ENCODE measurements at places on chromosomes 3 and 15.

GRCh38 chr15:39781147-39781966 is 1.3 kb downstream of the FSIP1 start:
- no peak for DNase-seq

DNA sequence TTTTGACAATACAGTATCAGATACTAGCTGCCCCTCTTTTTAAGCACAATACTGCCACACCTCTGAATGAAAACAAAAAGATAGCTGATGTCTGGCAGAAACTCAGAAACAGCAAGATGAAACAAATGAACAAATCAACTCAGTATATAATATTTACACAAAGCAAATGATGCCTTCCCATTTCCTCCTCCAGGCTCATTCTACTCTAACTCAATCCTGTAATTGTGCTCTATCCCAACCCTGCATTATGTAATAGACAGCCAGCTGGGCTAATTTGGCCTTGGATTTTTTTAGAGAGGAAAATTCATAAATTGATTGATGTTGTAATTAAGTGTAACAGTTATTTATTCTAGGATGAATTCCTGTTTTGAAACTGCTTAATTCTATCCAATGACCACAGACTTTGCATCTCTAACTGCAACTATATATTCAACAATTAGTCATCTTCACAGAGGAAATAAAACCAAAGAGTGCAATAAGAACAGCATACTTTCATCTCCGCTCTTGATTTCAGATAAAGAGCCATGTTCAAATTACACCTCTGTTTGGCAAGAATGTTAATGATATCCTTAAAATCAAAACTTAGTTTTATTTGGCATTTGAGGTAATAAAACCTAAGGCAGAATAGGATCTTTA is 6.1 kb downstream of the ATG3 start:
- DNase-seq: no peak

- no peak for DNase-seq
Measured at GRCh38 chr15:95840004-95840403, 490.5 kb upstream of the NR2F2 start.

DNA sequence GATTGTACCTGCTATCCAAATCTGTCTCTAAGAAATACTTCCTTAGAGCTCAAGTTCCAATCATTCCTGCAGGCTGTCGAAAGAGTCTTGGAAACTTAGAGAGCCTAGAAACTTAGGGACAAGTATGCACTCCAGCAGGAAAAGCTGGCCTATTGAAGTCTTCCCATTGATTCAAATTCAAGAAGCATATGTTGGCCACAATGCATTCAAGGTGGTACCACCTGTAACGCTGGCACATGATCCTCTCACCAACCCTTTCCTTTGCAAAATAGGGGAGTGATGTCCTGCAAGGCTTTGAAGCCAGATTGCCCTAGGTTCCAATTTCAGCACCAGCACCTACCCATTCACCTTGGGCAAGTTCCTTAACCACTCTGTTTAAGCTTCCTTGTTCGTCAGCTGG is 6.0 kb downstream of the ADAMTS9 start:
- no peak for DNase-seq

- DNase-seq: no peak
Measured at GRCh38 chr3:132753946-132754345, 31.7 kb upstream of the NPHP3 start.

GRCh38 chr15:101054116-101054515 is 135.0 kb downstream of the LRRK1 start:
- DNase-seq: no peak

DNA sequence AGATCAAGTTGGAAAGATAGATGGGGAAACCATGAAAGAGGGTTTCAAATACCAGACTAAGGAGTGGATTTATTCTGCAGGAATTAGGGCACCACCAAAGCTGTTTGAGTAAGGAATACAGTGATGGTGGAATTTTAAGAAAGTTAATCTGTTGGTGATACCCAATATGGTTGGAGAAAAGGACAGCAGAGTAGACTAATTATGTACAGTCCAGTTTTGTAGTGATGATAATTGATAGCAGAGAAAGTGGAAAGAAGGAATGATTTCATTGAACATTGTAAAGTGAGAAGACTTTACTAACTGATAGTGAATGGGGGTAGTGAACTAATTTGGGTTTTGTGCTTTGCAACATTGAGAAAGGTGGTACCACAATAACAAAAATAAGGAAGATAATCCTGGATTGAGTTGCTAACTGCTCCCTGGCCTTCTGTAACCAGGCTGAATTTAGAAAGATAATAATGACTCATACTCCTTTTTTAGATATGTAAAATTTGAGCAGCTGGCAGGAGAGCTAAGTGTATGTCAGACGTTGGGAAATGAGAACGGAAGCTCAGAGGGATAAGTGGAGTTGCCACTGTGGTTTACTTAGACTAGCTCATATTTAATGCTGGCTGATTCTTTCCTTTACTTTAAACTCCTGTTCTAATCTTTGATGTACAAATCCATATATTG is 16.9 kb downstream of the TCAIM start:
- DNase-seq: no peak

DNA sequence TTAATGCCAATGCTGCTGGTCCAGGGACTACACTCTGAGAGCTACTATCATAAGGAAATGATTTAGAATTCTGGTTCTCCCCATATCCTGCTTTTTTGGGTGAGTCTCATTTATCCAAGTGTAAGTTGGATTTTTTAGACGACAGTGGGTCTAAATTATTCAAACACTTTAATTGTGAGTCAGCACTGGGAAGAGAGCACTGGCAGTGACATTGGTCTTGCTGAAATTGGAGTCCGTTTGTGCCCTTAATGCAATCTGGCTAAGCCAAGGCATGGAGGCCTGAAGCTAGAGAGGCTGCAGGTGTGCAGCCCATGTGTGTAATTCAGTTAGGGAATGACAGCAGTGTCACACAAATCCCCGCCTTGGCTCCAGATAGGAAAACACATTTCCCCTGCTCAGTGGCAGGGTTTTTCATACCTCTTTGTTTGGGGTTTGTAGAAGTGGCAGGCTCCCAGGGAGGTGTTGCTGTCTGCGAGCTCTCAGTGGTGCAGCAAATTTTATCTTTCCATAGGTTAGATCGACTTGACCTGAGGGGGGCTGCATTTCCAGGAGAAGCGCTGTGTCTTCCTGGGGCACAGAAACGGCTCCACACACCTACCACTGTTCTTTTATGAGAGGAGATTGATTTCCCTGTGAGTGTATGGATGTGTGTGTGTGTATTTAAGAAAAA is 197.7 kb downstream of the CD47 start:
- DNase-seq: no peak

- no peak for DNase-seq
Measured at GRCh38 chr15:58934114-58934447, 602 bp upstream of the SLTM start.

DNA sequence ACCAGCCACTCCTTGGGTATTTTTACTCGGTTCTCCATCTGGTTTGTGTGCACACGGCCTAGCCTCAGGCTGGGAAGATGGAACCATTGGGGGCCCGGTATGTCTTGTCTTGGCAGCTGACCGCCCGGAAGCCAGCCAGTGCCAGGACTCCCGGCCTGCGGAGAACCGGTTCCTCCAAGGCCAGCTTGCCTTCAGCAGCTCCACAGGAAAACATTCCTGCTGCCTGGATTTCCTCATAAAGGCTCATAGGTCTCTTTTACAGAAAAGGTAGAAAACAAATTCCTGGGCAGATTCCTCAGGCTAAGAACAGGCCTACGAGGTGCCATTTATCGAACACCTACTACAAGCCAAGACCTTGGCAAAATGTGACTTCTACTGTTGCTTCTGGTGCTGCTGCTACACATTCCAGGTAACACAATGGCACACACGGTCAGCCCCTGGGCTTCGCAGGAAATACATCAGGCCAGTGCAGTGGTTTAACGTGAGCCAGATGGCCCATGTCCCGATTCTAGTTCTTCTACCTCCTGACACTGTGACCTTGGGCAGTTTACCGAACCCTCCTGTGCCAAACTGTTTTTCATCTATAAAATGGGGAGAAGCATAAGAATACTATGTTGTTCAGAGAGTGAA is 141.8 kb downstream of the OPA1 start:
- no peak for DNase-seq

- no peak for DNase-seq
Measured at GRCh38 chr3:30368978-30369377, 237.4 kb upstream of the TGFBR2 start.

DNA sequence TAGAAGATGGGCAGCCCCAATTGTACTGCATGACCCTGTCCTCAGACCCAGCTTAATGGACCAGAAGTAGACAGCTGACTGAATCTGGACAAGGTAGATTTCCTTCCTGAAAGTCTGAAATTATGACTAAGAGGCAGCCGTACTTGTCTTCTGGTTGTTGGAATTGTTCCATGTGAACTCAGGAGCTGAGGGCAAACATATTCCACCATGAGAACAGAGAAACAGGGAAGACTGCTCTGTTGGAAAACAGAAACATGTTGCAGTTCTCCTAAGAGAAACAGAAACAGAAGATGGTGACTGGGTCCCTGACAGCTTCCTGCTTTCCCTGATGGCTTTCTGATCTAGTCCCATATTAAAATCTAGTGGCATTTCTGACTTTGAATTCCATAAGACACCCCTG is 24.1 kb downstream of the POPDC2 start:
- no peak for DNase-seq

- DNase-seq: no peak
Measured at GRCh38 chr15:66378814-66379430, 7.8 kb upstream of the MAP2K1 start.

- no peak for DNase-seq
Measured at GRCh38 chr3:57963811-57964346, 44.3 kb upstream of the FLNB start.

GRCh38 chr3:190302212-190302867 is 19.9 kb downstream of the CLDN1 start:
- DNase-seq: no peak

DNA sequence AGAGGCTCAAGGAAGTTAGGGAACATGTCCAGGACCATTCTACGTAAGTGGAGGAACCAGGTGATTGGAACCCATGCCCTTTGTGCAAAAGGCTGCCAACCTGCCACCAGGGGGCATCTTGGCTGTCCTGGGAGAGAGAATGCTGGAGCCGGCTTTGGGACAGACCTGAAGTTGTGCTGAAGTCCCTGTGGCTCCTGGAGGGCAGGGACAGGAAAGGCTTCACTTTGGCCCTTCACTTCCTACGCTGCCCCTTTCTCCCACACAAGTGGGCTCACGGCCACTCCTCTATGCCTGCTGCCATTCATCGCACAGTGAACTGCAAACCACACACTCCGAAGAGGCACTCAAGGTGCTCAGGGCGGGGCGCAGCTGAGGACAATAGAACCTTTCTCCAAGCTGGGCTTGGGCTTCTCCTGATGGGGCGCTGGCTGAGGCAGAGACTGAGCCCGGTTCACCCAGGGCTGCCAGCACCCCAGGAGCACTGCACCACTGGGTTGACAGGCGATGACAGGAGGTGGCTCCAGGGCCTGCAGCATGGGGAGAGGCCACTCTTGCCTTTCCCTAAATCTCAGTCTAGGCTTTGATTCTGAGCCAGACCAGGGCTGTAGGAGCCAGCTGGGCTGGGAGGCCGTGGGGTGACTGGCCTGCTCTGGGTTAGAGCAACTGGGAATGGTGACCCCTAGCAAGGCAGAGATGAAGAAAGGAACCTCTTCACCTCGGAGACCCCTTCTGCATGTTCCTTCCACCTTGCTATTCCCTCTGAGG is 8.4 kb downstream of the SHF start:
- peak; percentile 66 for DNase-seq

DNA sequence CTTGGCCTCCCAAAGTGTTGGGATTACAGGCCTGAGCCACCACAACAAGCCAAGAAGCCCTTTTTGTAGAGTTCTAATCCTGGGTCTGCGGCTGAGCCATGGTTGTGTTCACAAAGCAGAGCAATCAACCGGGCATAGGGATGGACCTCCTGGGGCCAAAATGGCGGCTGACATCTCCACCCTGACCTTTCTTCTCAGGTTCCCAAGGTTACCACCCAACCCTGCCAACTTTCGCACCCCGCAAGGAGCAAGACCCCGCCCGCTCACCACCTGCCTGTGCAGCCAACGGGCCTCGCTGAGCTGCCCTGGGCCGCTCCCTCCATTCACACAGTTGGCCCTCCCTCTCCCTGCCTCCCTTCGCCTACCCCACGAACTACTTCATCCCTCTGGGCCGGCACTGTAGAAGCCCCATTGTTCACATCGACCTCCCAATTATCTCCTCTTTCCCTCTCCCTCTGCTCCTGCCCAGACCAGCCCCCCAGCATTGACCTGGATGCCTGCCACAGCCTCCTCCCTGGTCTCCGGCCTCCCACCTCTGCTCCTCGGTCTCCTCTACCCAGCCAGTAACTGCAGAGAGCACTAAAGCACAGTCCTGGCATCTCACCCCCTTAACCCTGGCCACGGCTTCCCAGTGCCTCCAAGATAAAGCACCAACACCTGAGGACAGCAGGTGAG is 62.0 kb upstream of the TFRC start:
- no peak for DNase-seq

GRCh38 chr3:111972891-111973290 is 5.9 kb upstream of the ABHD10 start:
- DNase-seq: no peak

DNA sequence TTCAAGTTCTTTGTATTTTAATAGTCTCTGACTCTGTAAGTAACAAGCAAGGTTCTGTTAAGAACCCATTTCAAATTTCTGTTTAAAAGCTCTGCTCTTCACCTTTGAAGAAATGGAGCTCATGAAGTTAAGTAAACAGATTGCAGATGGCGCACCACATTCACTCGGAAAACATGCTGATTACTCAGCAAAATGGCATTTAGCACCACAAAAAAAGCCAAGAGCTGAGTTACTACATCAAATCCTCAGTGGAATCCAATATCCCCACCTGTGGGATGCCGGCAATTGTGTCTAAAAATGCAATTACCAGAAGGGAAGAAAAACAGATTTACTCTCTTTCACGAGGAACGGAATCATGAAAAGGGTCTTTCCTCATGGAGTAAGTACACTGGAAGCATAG is 758.0 kb downstream of the NTRK3 start:
- no peak for DNase-seq

GRCh38 chr15:68641376-68641775 is 62.6 kb downstream of the CORO2B start:
- no peak for DNase-seq

DNA sequence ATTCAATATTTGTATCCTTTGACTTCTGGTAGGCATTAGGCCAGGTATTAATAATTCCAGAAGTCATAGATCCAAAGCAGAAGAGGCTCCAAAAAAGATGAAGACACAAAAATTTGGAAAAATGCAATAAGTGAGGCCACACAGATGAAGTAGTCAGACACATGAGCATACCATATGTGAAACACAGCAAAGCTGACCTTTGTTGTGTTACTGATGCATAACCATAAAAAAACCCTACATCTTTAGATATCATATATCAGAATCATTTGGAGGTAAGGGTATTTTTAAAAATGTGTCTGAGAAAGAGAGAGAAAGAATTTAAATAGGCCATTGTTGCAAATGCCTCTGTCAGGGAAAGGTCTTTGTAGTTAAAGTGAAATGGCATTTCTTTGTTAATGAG is 314.9 kb downstream of the SLC9A9 start:
- DNase-seq: no peak

- DNase-seq: peak; percentile 50
Measured at GRCh38 chr3:156859578-156859977, 33.4 kb downstream of the LEKR1 start.

GRCh38 chr3:128276146-128276435 is 122.8 kb downstream of the EEFSEC start:
- no peak for DNase-seq

- DNase-seq: no peak
Measured at GRCh38 chr3:165202995-165203394, 6.8 kb upstream of the SLITRK3 start.

All from GM12865 (cell line).